ENCODE measurements at places on chromosomes 5 and 9.

- H3K4me1 ChIP-seq: peaks cover 71% of the 10 kb centered on the region
- no peaks in the 10 kb centered on the region for H3K36me3 ChIP-seq
- DNase-seq: no peak
- H3K27me3 ChIP-seq: no peaks in the 10 kb centered on the region
- H3K4me3 ChIP-seq: peak overlapping the region; percentile 75
These were observed 763 bp downstream of the FGD3 start for GRCh38 chr9:92948038-92948534.

GRCh38 chr9:97297889-97298288, 9.6 kb upstream of the CCDC180 start:
- H3K4me3 ChIP-seq: no peak overlapping the region
- H3K27me3 ChIP-seq: no peaks in the 10 kb centered on the region
- no peak overlapping the region for H3K27ac ChIP-seq
- no peaks in the 10 kb centered on the region for H3K4me1 ChIP-seq
- no peak for DNase-seq

- H3K27me3 ChIP-seq: no peaks in the 10 kb centered on the region
- no peak overlapping the region for H3K4me3 ChIP-seq
- H3K36me3 ChIP-seq: no peaks in the 10 kb centered on the region
- no peak overlapping the region for H3K27ac ChIP-seq
These were observed 105.0 kb upstream of the PPP1R26 start for GRCh38 chr9:135374591-135374990.

DNA sequence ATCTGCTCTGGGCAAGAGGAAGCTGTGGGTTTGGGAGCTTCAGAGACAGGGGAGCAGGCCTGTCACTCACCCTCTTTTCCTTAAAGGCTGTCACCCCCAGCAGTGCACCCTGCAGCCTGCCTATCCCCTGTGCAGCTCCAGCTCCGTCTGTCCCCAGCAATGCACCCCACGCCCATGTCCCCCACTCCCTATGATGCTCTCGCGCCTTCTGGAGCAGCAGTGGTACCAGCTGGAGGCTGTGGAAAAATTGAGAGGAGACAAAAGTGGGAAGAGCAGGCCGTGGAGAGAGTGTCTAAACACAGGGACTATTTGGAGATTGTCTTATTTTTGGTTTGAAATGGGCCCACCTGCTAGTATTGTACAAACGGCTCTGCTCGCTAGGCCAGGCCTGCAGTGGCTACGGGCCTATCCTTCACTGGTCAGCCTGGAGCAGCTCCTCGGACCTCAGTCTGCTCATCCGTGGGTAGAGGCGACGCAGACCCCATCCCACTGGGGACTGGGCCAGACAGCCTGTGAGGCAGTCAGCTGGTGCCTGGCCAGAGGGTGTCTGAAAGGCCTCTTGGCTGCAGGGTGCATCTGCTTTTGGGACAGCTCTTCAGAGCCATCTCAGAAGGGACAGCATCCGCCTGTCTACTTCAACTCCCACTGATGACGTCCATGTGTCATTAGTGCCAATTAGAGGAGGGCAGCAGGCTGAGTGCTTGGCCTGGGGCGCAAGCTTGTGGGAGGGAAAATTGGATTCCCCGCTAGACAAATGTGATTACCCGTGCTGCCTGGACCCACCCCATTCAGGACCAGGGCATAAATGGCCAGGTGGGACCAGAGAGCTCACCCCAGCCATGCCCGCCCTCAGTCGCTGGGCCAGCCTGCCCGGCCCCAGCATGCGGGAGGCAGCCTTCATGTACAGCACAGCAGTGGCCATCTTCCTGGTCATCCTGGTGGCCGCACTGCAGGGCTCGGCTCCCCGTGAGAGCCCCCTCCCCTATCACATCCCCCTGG, at the start of gene DBH:
Gene DBH (plus strand): TSS at position 831 of the 999 bp plus-strand sequence. CDS start 9 bp downstream, at position 840.
- DNase-seq: no peak
- no peaks in the 10 kb centered on the region for H3K36me3 ChIP-seq
- no peaks in the 10 kb centered on the region for H3K4me1 ChIP-seq
- H3K27me3 ChIP-seq: peaks cover 25% of the 10 kb centered on the region
- no peak within 1 kb of the TSS for H3K4me3 ChIP-seq

GRCh38 chr5:53884844-53885243, 324.4 kb downstream of the NDUFS4 start:
- no peak overlapping the region for H3K27ac ChIP-seq
- no peak overlapping the region for H3K4me3 ChIP-seq
- DNase-seq: no peak

DNA sequence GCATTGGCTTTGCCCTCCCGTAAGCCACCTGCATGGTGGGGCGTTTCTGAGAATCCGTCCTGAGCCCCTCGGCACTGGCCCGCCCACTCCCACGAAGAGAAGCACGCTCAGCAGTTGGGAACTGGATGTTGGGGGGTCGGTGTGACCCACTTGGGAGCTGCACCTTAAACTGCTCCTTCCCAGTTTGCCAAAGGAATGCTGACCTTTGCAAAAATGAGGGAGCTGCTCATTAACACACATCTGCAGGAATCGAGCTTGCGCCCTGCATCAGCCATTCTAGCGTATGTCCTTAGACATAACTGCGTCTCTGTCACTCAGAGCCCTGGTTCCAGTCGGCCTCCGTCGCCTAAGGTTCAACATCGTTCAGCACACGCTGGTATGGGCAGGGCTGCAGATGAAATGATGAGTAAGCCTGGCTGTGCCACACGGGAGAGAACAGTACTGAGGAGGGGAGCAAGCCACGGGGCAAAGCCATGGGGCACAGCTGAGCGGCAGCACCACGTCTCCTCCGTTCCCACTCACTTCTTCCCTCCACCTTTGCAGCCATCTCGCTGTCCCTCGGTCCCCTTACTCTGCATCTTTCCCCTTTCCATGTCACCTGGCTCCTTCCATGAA, 28.8 kb upstream of the NCS1 start:
- H3K27ac ChIP-seq: no peak overlapping the region
- peak overlapping the region; percentile 27 for H3K4me3 ChIP-seq
- H3K27me3 ChIP-seq: peaks cover 39% of the 10 kb centered on the region
- H3K4me1 ChIP-seq: peaks cover 9% of the 10 kb centered on the region

GRCh38 chr5:10227379-10227778, 22.3 kb downstream of the ATPSCKMT start:
- no peak for DNase-seq
- H3K4me1 ChIP-seq: no peaks in the 10 kb centered on the region
- peaks cover 5% of the 10 kb centered on the region for H3K36me3 ChIP-seq

- peaks cover 7% of the 10 kb centered on the region for H3K4me1 ChIP-seq
- no peak overlapping the region for H3K27ac ChIP-seq
- no peaks in the 10 kb centered on the region for H3K27me3 ChIP-seq
- no peak overlapping the region for H3K4me3 ChIP-seq
These were observed 5.8 kb downstream of the BRD9 start for GRCh38 chr5:886716-887325.

- no peaks in the 10 kb centered on the region for H3K4me1 ChIP-seq
- DNase-seq: no peak
- no peaks in the 10 kb centered on the region for H3K36me3 ChIP-seq
- no peak overlapping the region for H3K4me3 ChIP-seq
- no peak overlapping the region for H3K27ac ChIP-seq
- H3K27me3 ChIP-seq: no peaks in the 10 kb centered on the region
These were observed 523.5 kb upstream of the CLINT1 start for GRCh38 chr5:158382473-158382872.

GRCh38 chr5:177429248-177430040, 3.0 kb downstream of the GRK6 start:
- peaks cover 62% of the 10 kb centered on the region for H3K4me1 ChIP-seq
- peak overlapping the region; percentile 84 for H3K27ac ChIP-seq
- peak; percentile 87 for DNase-seq

- peaks cover 8% of the 10 kb centered on the region for H3K27me3 ChIP-seq
- no peak for DNase-seq
- peak overlapping the region; percentile 56 for H3K27ac ChIP-seq
- peak overlapping the region; percentile 62 for H3K4me3 ChIP-seq
- H3K4me1 ChIP-seq: peaks cover 18% of the 10 kb centered on the region
These were observed 83.8 kb upstream of the FREM1 start for GRCh38 chr9:14993901-14994554.

DNA sequence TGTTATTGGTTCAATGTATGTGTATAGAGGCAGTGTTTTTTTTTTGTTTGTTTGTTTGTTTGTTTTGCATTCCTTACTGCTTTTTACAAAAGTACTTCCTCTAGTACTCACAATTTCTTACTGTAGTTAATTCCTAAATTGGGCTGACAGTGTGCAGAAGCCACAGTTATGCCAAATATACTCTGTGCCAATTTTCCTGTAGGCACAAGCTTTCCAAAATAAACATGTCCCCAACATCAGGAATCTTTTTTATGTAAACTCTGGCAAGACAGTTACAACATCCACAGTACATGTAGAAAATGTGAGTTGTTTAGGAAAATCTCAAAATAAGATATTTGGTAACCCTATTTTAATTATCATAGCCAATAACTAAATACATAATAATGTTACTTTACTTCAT, 161.6 kb upstream of the TSLP start:
- no peak for DNase-seq
- no peaks in the 10 kb centered on the region for H3K4me1 ChIP-seq

DNA sequence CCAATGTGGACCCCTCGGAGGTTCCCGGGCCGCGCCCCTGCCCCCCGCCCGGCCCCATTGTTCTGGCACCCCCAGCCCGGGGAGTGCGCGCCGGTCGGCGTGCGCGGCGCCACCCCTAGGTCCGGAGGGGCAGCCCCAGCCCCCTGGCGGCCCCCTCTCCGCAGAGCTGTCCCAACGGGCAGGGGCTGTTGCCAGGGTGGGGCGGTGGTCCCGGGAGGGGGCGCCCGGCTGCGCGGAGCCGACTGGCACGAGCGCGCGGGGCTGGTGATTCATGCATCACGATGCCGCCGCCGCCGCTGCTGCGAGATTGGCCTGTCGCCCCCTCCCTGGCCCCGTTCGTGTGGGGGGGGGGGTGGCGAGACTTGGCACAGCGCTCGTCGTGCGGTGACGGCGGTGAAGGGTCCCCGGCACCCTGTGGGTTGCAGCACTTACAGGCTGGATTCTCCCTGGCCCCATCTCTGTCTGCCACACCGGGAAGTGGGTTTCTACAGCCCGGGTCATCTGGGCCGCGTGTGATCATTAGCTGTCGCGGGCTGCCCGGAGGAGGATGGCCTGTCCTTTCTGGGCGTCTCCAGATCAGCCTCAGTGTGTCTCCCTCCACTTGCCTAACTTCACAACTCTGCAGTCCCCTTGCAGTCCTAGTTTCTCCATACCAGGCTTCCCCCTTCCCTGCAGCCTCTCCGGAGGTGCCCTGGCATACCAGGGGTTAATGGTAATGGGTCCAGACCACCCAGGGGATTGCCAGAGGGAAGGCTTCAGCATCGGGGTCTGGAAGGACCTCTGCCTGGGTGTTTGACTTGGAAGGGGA, 858 bp downstream of the NCS1 start:
- peaks cover 12% of the 10 kb centered on the region for H3K4me1 ChIP-seq
- H3K4me3 ChIP-seq: peak overlapping the region; percentile 5
- H3K27ac ChIP-seq: no peak overlapping the region
- peaks cover 4% of the 10 kb centered on the region for H3K27me3 ChIP-seq
- no peaks in the 10 kb centered on the region for H3K36me3 ChIP-seq

DNA sequence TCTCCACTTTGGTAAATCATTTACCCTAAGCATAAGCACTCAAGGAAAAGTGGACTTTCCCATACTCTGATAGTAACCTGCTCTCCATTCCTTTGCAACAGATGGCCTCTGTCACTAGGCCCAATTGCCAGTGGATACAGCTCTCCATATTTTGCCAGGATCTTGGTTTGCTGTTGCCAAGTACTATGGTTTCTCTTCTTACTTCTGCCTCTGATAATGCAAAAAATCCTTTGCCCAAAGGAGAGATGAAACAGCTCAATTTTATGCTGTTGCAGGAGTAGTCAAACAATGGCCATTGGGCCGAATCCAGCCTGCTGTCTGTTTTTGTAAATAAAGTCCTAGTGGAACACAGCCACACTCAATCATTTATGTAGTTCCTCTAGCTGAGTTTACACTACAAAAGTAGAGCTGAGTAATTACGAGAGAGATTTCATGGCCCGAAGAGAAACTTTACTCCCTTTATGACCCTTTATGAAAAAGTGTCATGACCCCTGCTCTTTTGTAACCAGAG, 92.5 kb downstream of the HTR4 start:
- H3K4me1 ChIP-seq: no peaks in the 10 kb centered on the region
- no peak for DNase-seq
- no peak overlapping the region for H3K4me3 ChIP-seq
- H3K27me3 ChIP-seq: no peaks in the 10 kb centered on the region
- H3K36me3 ChIP-seq: no peaks in the 10 kb centered on the region

GRCh38 chr5:72134226-72134899, 27.1 kb downstream of the MAP1B start:
- no peaks in the 10 kb centered on the region for H3K36me3 ChIP-seq
- H3K27me3 ChIP-seq: peaks cover 11% of the 10 kb centered on the region
- H3K27ac ChIP-seq: no peak overlapping the region
- H3K4me1 ChIP-seq: no peaks in the 10 kb centered on the region
- H3K4me3 ChIP-seq: no peak overlapping the region
- no peak for DNase-seq

GRCh38 chr5:74051076-74051475, 425.1 kb downstream of the ARHGEF28 start:
- no peak overlapping the region for H3K4me3 ChIP-seq
- H3K27me3 ChIP-seq: no peaks in the 10 kb centered on the region
- no peaks in the 10 kb centered on the region for H3K36me3 ChIP-seq
- H3K4me1 ChIP-seq: no peaks in the 10 kb centered on the region
- no peak overlapping the region for H3K27ac ChIP-seq
- no peak for DNase-seq

- no peaks in the 10 kb centered on the region for H3K4me1 ChIP-seq
- no peak overlapping the region for H3K4me3 ChIP-seq
- H3K36me3 ChIP-seq: no peaks in the 10 kb centered on the region
- H3K27me3 ChIP-seq: peaks cover 7% of the 10 kb centered on the region
- H3K27ac ChIP-seq: no peak overlapping the region
- no peak for DNase-seq
These were observed 109.0 kb downstream of the COL5A1 start for GRCh38 chr9:134750450-134751155.

GRCh38 chr9:20331095-20331685, 291.1 kb downstream of the MLLT3 start:
- DNase-seq: no peak
- H3K36me3 ChIP-seq: no peaks in the 10 kb centered on the region
- H3K4me3 ChIP-seq: no peak overlapping the region
- peaks cover 5% of the 10 kb centered on the region for H3K4me1 ChIP-seq
- H3K27me3 ChIP-seq: no peaks in the 10 kb centered on the region
- H3K27ac ChIP-seq: no peak overlapping the region

DNA sequence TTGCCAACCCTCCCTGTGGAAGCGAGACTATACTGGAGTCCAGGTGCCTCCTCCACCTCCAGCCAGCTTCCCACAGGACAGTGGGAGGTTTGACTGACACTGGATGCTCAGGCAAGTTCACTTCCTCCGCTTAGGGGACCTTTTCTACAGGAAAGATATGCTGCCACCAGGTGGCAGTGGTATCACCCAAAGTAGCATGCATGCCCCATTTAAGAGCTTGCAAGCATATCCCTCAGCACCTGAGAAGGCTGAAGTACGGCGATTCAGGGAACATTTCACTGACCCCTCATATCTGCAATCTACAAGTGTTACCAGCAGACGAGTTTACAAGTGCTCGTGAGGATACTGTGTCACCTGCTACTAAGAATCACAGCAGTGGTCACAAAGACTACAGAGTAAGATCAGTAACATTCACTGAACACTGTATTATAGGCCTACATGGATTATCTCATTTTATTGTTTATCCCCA, 75.5 kb downstream of the KLHL3 start:
- no peak overlapping the region for H3K4me3 ChIP-seq
- H3K27me3 ChIP-seq: no peaks in the 10 kb centered on the region
- H3K36me3 ChIP-seq: peaks cover 3% of the 10 kb centered on the region
- DNase-seq: peak; percentile 60
- no peak overlapping the region for H3K27ac ChIP-seq
- no peaks in the 10 kb centered on the region for H3K4me1 ChIP-seq

GRCh38 chr9:21747175-21747574, 55.3 kb upstream of the MTAP start:
- no peaks in the 10 kb centered on the region for H3K27me3 ChIP-seq
- no peaks in the 10 kb centered on the region for H3K4me1 ChIP-seq
- H3K36me3 ChIP-seq: no peaks in the 10 kb centered on the region
- DNase-seq: no peak
- no peak overlapping the region for H3K27ac ChIP-seq

Measured in T-cell (primary cell).